Left hindlimb (tissue), 1 donor: ENCODE measurements at places on chromosomes 11 and 22.

- no peak for DNase-seq
Measured at GRCh38 chr11:67996051-67996450, 7.8 kb downstream of the UNC93B1 start.

DNA sequence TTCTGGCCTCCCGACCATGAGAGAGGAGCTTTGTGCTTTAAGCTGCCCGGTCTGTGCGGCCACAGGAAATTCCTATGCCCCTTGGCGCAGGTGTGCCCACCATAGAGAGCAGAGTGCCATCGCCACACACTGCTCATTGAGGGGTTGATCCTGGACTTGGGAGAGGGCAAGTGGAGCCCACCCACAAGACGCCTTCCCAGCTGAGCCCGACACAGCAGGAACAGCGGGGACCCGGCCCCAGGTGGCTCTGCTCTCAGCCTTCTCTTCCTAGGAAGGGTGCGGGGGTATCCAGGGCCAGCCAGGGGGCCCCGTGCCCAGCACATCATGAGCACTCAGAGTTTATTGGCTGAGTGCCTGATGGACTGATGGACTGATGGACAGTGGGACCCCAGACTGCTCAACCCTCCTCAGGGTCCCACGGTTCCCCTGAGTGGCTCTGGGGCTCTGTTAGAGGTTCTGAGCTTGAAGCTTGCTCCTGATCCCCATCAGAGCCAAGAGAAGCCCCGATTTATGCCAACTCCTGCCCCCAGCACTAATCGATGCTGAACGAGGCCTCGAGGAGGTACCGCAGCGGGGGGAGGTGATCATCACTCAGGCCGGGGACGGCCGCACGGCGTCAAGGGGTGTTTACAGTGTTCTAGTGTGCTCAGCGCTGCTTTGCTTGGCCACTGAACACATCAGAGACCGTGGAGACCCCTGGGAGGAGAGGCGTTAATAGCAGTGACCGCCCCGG, 13.5 kb upstream of the MRGPRD start:
- DNase-seq: peak; percentile 16

DNA sequence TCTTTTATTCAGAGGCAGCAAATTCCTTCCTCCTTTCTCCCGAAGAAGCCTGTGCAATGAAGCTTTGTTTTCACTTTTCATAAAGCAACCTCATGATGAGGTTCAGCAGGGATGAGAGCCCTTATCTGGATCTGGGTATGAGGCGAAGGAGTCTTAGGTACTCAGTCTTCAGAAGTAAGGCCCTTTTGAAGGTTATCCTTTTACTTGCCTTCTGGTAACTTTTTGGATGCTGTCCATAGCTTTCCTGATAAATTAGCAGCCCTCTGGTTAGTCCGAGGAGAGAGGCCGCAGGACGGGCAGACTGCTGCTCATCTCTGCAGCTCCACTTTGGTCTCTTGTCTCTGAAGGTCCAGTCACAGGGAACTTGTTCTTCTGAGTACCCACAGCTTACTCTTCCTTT, 1.1 kb downstream of the TRIM22 start:
- DNase-seq: no peak

- DNase-seq: no peak
Measured at GRCh38 chr11:109582470-109582869, 160.5 kb downstream of the C11orf87 start.

DNA sequence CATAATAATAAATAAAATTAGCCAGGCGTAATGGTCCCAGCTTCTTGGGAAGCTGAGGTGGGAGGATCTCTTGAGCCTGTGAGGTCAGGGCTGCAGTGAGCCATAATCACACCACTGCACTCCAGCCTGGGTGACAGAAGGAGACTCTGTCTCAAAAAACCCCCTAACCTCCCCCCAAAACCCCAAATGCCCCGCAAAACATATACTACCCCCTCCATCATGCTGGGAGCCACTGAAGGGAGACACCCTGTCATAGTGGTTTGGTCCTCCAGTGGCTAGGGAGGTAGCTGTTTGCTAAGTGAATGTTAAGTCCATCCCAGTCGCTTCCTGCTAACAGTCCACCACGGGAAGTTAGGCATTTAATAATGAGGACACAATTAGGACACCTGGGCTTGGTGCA, 125.0 kb downstream of the ABTB2 start:
- no peak for DNase-seq

GRCh38 chr11:64650923-64651523, 60.0 kb downstream of the SLC22A12 start:
- DNase-seq: no peak

GRCh38 chr11:113847580-113847979, 27.8 kb downstream of the USP28 start:
- no peak for DNase-seq

GRCh38 chr11:11605821-11606450, 15.9 kb downstream of the GALNT18 start:
- DNase-seq: no peak

DNA sequence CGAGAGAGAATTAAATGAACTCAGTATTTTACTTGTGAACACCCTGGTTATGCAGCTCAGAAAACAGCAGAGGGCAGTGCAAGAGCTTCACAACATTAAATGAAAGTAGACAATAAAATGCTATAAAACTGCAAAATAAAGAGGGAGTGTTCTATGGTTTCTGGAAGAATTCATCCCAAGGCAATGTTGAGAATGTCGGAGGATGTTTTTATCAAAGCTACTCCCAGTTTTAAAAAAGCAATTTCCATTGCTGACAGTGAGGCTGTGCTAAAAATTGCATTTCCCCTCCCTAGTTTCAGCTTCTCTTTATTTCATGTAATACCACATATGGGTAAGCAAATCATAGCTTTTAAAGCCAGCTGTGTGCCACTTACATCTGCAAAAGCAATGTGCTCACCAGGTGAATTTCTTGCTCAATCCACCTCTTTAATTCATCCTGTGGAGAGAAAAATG, 296.8 kb downstream of the RAB38 start:
- DNase-seq: peak; percentile 28

DNA sequence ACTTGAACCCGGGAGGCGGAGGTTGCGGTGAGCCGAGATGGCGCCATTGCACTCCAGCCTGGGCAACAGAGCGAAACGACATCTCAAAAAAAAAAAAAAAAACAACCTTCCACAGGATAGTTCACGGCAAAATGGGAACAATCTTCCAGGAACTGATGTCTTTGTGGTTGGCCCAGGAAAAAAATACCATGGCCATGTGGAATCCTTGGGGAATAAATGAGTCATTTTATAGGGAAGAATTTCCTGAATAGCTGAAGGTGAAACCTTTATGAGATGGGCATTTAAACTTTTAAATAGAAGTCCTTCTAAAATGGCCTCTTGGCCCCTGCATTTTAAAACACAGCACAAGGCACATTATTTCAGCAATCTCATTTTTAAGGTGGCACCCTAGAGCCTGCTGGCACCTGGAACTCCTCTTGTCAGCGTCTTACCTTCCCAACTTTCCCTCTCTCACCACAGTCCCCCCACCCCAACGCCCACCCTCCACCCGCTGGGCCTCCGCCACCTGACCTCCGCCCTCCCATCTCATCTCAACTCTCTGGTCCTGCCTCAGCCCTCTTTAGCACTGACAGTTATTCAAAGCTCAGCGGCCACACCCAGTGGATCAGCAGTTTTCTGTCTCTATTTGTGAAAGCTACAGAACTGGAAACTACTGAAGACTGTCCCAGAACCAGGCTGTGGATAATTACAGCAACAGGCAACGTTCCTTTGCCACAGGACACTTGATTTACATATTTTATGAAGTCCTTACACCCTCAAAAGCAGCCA, 43.1 kb downstream of the SCGB1A1 start:
- no peak for DNase-seq

GRCh38 chr11:65586676-65587075, 8.9 kb downstream of the KCNK7 start:
- DNase-seq: no peak

- DNase-seq: no peak
Measured at GRCh38 chr11:94504689-94505293, 7.5 kb upstream of the C11orf97 start.

GRCh38 chr11:109864151-109864661, 229.0 kb upstream of the ZC3H12C start:
- DNase-seq: no peak

- DNase-seq: no peak
Measured at GRCh38 chr11:105226091-105226490, 86.5 kb upstream of the CARD18 start.

DNA sequence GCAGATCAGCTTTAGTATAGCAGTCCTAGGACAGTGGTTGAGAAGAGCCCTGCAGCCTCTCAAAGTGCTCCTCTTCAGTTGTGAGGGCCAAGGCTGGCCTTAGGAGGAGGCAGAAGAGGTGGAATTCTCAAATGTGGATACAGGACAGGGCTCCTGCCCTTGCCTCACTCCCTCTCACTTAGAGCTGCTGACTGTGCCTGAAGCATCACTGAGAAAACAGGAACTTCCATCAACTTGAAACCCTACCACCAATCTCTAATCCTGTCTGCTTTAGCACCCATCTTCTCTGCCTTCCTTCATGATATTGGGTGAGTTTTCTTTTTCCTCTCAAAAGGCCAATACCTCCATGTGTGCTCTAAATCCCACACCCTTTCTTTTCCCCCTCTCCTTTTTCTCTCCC, 14.4 kb upstream of the UCP3 start:
- no peak for DNase-seq

DNA sequence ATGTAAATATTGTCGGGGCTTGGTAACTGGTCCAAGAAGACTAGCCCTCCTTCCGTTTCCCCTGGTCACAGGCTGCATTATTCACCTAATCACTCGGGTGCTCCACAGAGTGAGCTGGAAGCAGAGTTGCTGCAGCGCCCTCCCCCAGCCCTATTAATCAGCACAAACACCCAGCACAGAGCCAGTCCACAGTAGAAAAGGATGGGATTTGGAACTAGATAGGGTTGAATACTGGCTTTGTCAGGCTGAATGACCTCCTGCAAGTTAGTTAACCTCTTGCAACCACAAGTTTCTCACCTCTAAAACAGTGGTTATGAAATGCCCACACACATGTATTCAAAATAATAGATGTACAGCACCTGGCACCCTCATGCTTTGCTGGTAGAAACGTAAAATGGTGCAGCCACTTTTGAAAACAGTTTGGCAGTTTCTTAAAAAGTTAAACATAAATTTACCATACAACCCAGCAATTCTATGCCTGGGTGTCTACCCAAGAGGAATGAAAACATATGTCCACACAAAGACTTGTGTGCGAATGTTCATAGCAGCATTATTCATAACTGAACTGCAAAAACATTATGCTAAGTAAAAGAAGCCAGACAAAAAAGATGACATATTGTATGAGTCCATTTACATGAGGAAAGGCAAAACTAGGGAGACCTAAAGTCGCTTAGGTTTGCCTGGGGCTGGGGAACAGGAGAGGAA, 31.7 kb upstream of the APLP2 start:
- no peak for DNase-seq

- DNase-seq: no peak
Measured at GRCh38 chr11:94297985-94298576, 6.3 kb upstream of the IZUMO1R start.

DNA sequence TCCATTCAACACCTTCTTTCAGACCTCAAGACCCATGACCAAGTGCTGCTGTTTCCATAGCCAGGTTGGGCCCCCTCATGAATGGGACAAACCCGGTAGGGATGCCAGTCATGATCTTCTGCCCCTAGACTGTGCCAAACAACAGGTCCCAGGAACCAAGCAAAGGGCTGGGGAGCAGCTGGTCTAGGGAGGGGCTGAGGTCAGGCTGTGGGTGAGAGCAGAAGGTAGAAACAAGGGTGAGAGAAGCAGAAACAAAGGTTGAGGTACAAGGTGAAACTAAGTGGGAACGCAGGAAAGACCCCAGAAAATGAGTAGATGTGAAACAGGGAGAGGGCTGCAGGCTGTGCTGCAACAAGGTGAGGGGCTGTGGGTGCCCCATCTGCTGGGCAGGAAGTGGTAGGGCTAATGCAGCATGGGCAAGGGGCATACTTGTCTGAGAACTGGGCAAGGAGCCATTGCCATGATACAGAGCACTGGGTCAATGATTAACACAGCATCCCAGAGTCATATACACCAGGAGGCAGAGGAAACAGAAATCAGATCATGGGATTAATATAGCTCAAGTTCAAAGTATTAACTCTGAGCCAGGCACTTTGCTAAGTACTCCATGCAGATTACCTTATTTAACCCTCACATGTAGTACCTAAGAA, 45.9 kb downstream of the SLC1A2 start:
- DNase-seq: no peak

GRCh38 chr11:288478-289397, at the start of gene PGGHG:
Gene PGGHG (plus strand): TSS chr11:289126. CDS start chr11:289817, 691 bp downstream.
- DNase-seq: peak; percentile 74

DNA sequence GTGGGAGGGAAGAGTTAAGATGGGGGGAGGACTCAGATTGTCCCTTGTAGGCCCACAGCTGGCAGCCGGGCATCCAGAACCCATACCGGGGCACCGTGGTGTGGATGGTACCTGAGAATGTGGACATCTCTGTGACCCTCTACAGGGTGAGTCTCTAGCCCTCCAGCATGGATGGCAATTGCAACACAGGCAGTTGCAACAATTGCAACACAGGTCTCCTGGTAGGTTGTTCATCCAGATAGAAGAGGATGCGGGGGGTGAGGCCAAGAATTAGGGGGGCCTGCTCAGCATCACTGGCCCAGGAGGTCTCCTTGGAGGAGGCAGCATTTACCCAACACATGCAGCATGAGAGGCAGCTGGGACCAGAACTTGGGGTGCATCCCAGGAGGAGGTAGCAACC, 3.4 kb downstream of the EHBP1L1 start:
- no peak for DNase-seq

DNA sequence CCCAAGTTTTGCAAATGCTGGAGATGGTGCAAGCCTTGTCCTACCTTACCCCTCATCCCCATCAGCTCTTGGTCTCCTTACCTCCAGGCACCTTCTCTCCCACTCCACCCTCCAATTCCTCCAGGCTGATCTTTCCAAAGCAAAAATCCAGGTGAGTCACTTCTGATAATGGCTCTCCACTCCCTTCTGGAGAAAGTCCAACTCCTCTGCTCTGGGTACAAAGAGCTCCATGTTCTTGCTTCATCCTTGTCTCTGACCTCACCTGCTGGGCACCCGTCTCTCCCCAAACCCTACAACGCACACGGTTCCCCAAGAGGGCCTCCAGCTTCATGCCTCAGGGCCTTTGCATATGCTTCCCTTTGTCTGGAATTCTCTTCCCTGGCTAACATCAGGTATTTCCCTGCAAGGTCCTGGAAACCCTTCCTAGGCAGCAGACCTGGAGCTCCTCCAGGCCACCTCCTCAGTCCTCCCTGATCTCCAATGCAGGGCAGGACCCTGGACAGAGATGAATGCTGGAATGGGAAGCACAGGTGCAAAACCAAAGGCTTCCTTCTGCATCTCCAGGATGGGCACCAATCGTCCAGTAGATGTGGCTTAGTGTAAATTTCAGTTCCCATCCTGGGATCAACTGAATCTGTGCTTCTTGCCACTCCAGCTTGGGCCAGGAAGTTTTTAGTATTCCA, 22.7 kb downstream of the IFT27 start:
- no peak for DNase-seq

DNA sequence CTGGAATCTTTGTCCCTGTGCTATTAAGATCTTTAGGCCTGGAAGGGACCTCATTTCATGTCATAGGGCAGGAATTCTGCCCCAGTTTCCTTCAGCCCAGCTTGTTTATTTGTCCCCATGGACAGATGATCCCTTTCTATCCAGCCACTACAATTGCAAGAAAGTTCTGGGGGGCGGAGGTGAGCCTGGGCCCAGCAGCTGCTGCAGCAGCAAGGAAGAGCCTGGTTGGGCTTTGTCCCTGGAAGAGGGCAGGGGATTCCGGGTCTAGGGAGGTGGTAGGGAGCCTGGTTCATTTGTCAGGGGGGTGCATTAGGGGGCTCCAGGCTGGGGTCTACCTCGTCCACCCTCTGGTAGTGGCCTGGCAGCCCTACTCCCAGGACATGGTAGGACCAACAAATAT, 16.4 kb upstream of the CACNA1I start:
- DNase-seq: no peak
